Renal cortex interstitium (tissue), 15 donors: ENCODE measurements at places on chromosomes 1 and 21.

DNA sequence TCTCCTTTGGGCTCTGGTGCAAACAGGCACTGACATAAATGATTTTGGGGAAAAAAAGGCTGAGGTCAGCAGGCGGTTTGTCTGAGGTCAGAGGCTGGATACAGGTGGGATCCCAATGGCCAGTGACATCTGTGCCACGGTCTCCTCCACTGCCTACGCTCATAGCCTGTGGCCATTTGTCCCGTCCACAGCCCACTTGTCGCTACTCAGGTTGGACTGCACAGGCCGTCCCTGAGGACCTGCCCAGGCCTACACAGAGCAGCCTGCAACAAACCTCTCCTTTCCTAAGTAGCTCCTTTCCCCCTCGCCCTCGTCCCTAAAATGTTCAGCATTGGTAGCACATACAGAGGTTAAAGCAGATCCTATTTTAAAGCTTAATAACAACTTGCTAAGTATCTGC, 150.7 kb downstream of the ZBTB18 start:
- DNase-seq = no peak

- DNase-seq = no peak
Observed at GRCh38 chr21:39484711-39485276, 33.0 kb downstream of the SH3BGR start.

- DNase-seq = no peak
Observed at GRCh38 chr1:234750922-234751627, 141.1 kb upstream of the IRF2BP2 start.

GRCh38 chr1:221712776-221713431, 29.0 kb downstream of the DUSP10 start:
- DNase-seq = no peak

GRCh38 chr1:185463011-185463410, 146.0 kb upstream of the IVNS1ABP start:
- no peak for DNase-seq
